NCI-H1092 treated with DMSO at 0.1 percent for 48 hours (cell line): ENCODE measurements at places on chromosomes 11 and 22.

GRCh38 chr11:10887307-10887706 lies 29.5 kb upstream of the ZBED5 start:
- DNase-seq, result no peak

DNA sequence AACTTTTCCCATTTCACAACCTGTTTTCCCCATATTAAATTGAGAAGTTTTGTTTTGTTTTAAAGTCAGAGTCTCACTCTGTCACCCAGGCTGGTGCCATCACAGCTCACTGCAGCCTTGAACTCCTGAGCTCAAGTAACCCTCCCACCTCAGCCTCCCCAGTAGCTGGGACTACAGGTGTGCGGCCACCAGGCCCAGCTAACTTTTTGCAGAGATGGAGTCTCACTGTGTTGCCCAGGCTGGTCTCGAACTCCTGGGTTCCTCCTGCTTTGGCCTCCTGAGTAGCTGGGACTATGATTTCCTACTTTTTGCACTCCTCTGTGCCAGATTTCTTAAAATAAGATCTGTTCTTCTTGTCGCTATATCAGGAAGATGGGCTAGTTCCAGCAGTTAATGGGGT lies 44.9 kb downstream of the GNB1L start:
- no peak for DNase-seq

DNA sequence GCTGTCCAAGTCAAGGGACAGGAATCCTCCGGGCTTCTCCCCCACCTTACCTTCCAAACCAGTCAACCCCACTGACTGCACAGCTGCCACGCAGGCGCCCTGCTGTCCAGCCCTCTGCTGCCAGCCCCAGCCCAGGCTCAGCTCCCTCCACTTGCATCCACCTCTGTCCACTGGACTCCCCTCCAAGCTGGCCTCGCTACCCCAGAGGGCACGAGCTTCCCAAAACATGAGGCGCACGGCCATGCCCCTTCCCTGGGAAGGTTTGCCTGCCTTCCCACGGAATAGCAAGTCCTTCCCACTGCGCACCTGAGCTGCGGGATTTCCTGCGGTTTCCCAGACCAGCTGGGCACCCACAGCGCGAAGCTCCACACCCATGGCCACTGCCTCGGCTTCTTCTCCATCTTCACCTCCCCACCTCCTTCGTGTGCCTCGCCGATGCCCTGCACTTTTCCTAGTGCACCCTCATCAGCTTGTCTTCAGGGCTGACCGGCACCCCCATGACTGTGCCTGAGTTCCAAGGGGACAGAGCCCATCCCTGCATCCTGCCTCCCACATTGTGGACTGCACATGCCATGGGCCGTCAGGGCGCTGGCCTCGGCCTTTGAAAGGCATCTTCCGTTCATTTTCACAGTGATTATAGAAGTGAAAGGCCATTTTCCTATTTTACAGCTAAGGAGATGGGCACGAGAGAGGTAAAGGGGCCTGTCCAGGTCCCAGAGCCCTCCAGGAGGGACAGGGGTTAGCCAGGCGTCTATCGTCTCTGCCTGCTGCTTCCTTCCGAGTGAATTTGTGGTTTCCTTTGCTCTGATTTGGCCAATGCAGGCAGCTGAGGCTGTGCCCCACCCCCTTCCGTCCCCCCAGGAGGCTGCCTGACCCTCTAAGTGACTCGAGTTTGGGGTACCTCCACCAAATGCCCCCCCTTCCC lies 16.4 kb downstream of the IFITM10 start:
- DNase-seq, result no peak

- no peak for DNase-seq
Measured at GRCh38 chr11:90178751-90179150, 44.1 kb downstream of the CHORDC1 start.

GRCh38 chr11:78015878-78016277 lies 7.2 kb downstream of the KCTD14 start:
- no peak for DNase-seq

- DNase-seq, result no peak
Measured at GRCh38 chr11:14612694-14613093, 30.9 kb upstream of the PDE3B start.

- DNase-seq, result no peak
Measured at GRCh38 chr11:43517518-43517917, 158.8 kb downstream of the TTC17 start.

- DNase-seq, result peak; percentile 28
Measured at GRCh38 chr22:29871684-29872083, 11.3 kb upstream of the MTMR3 start.

DNA sequence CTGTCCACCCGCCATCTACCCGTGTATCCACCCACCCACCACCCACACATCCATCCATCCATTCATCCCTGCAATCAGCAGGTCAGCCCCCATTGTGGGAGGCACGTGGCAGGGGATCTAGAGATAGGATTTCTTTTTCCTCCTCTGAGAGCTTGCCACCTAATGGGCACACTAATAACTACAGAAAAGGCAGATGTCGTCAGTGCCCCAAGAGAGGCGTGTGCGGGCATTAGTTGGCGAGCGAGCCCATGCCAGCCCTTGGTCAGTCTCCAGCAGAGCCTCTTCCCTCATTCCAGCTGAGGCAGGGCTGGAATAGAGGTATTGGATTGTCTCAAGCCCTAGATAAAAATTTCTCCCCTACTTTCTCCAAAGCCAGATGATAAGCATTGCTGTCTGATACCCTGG lies 9.7 kb downstream of the USP2 start:
- peak; percentile 75 for DNase-seq

DNA sequence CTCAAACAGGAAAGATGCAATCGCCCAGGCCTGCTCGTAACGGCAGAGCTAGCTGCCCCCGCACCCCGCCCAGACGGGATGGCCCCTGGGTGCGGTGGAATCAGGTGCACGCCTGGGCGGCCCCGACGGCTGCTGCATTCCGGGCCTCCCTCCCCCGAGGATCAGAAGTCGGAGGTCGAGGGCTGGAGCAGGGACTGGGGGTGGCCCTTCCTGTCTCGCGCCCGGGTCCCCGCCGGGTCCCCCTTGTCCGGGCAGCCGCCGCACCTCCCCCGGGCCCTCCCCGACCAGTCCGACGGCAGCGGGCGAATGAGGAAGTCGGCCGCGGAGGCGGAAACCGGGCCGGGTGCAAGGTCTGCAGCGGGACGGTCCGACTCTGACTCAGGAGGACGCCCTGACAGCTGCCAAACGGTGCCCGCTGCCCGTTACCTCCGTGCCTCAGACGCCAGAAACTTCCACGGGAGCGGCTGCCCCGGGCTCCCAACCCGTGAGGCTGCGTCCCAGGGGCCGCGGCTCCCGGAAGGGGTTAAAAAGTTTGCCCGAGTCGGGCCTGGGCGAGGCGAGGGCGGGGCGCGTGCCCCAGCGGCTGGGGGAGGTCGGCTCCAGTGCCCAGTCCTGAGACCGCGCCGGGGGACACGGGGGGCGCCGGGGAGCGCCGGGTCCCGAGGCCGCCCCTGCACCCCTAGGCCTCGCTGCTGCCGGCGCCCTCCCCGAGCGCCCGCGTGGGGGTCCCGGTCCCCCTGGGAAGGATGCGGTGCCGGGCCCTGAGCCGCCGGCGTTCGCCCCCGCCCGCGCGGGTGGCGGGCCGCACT lies 663 bp downstream of the MYH9 start:
- DNase-seq, result no peak

- no peak for DNase-seq
Measured at GRCh38 chr11:71311176-71311925, 59.0 kb upstream of the SHANK2 start.

DNA sequence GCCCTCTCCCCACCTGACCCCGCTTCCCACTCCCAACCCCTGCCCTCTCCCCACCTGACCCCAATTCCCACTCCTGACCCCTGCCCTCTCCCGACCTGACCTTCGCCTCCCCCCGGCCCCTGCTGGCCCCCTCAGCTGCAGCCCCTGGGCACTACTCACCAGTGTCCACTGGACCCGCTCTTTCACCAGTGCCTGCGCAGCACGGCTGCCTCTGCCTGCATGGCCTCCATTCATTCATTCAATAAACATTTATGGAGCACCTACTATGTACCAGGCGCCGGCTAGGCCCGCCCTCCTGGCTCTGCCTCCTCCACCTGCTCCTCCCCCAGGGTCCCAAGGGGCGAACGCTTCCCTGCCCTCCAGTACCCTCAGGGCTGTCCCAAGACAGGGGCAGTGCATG lies 42.6 kb downstream of the ELFN2 start:
- no peak for DNase-seq

DNA sequence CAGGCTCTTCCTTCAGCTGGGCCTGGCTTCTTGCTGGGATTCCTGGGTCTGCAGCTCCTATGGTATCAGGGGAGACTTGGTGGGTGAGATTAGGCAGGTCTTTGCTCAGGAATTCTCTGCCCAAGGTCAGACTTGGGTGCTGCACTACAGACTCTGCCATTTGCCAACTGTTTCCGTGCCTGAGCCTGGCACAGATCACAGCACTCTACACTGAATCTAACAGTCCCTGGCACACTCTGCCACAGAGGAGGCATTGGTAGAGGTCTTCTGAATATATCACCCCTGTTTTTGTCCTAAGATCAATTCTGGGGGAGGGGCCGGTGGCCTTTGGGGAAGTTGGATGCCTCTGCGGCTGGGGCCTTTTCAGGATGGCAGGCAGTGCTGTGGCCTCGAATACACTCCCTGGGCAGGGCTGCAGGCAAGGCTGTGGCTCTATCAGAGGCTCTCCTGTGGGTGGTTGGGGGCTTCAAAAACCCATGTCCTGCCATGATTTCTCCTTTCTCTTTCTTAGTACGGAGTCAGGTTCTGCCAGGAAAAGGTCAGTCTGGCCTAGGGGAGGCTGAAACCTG lies 115.0 kb upstream of the NARS2 start:
- no peak for DNase-seq
